ENCODE measurements at places on chromosomes 3 and 15. TPM values are rescaled to one million over a fixed set of nuclear protein-coding genes. Genes with fewer than 3 reads are reported as not detected.

TGM4 gene
- total RNA-seq: 0.08 TPM

SLITRK3 gene
- not detected for total RNA-seq

CASR gene
- not detected for total RNA-seq

FAM43A gene
- 0.72 TPM for total RNA-seq

ATP13A3 gene
- 202 TPM for total RNA-seq

CCDC39 gene
- not detected for total RNA-seq

ZDHHC23 gene
- total RNA-seq: 0.87 TPM

CYP8B1 gene
- not detected for total RNA-seq

GABRB3 gene
- 1.8 TPM for total RNA-seq

GREM1 gene
- 0.39 TPM for total RNA-seq

ZNF35 gene
- total RNA-seq: 8.7 TPM

ALG1L2 gene
- not detected for total RNA-seq

SPATA12 gene
- not detected for total RNA-seq

PRSS50 gene
- not detected for total RNA-seq

ARNT2 gene
- 0.11 TPM for total RNA-seq

All from hair follicular keratinocyte (primary cell).